Purkinje cell (primary cell): ENCODE measurements at places on chromosomes 2 and 18. TPM values are rescaled to one million over a fixed set of nuclear protein-coding genes. Genes with fewer than 3 reads are reported as not detected.

The IL1R2 gene
- 1.6 TPM in 1 of 2 replicates, not detected in the other for polyA plus RNA-seq

The ZNF521 gene
- 2.7 and 4.3 TPM in 2 replicates for polyA plus RNA-seq

The HS1BP3 gene
- 0.27 TPM in 1 of 2 replicates, not detected in the other for polyA plus RNA-seq

The SERPINB3 gene
- polyA plus RNA-seq = not detected in 2 replicates

The GPR35 gene
- not detected in 2 replicates for polyA plus RNA-seq

The NEU2 gene
- not detected in 2 replicates for polyA plus RNA-seq

The TRIM43 gene
- polyA plus RNA-seq = not detected in 2 replicates

The DBI gene
- 782 and 838 TPM in 2 replicates for polyA plus RNA-seq

The RALBP1 gene
- 12.8 and 22.5 TPM in 2 replicates for polyA plus RNA-seq

The HOXD3 gene
- polyA plus RNA-seq = not detected in 2 replicates

The RAB31 gene
- polyA plus RNA-seq = 12.6 and 13.1 TPM in 2 replicates

The UGT1A7 gene
- polyA plus RNA-seq = not detected in 2 replicates

The L3MBTL4 gene
- 0.31 TPM in 1 of 2 replicates, not detected in the other for polyA plus RNA-seq

The LIMS4 gene
- polyA plus RNA-seq = not detected in 2 replicates

The PPM1B gene
- polyA plus RNA-seq = 499 and 652 TPM in 2 replicates

The MZT2B gene
- polyA plus RNA-seq = 11.4 and 16.2 TPM in 2 replicates

The ST6GAL2 gene
- polyA plus RNA-seq = 10.0 and 15.0 TPM in 2 replicates

The ST8SIA5 gene
- 8.0 and 19.2 TPM in 2 replicates for polyA plus RNA-seq

The FARP2 gene
- polyA plus RNA-seq = 19.8 and 24.0 TPM in 2 replicates

The ALPG gene
- polyA plus RNA-seq = not detected in 2 replicates

The SKA1 gene
- polyA plus RNA-seq = 0.71 TPM in 1 of 2 replicates, not detected in the other

The TMEM169 gene
- 1.9 and 2.9 TPM in 2 replicates for polyA plus RNA-seq

The GCG gene
- polyA plus RNA-seq = not detected in 2 replicates

The SPATA3 gene
- polyA plus RNA-seq = not detected in 2 replicates

The UGGT1 gene
- polyA plus RNA-seq = 6.9 and 9.8 TPM in 2 replicates

The RUFY4 gene
- not detected in 2 replicates for polyA plus RNA-seq

The NCKAP5 gene
- polyA plus RNA-seq = 3.3 and 7.6 TPM in 2 replicates

The UGT1A4 gene
- not detected in 2 replicates for polyA plus RNA-seq

The CDH19 gene
- polyA plus RNA-seq = 0.13 TPM in 1 of 2 replicates, not detected in the other

The BCL2L11 gene
- polyA plus RNA-seq = 1.7 and 2.7 TPM in 2 replicates

The IL36A gene
- polyA plus RNA-seq = not detected in 2 replicates
